ENCODE measurements at places on chromosomes 6 and 20.

DNA sequence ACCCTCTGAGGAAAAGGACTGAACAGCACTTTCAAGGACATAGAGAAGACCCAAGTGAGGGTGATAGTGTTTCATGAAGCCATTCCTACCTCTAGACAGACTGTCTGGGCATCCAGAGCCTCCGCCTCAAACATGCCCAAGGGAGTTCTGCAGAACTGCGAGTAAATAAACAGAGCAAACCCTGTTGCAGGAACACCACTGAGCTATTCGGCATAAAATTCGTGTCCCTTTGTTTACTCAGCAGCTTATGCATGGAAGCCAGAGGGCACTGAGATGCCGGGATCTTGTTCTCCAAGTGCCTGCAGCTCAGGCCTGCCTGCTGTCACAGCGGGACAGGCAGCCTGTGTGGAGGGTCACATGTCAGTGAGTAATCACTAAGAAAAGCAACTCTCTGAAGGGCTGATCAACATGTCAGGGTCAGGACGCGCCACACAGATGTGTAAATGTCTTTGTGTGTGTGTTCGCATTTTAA is 164.9 kb upstream of the HEY2 start:
- DNase-seq, result no peak

- DNase-seq, result no peak
Measured at GRCh38 chr6:18328070-18328469, 59.1 kb upstream of the RNF144B start.

DNA sequence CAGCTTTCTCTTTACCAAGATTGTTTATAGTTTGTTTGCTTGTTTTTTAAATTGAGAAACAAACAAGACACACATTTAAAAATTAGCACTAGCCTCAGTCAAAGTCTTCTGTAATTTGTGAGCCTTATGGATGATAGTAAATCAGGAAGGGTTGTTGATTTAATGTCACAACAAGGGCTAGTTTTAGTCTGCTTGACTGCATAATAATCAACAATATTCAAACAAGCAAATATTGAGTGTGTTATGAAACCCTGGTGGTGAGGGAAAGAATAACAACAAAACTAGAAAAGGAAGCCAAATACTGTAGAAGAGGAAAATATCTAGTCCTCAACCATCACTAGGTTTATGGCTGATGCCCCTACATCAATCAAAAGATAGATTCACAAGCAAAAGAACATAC is 228.6 kb downstream of the TBC1D7 start:
- no peak for DNase-seq

DNA sequence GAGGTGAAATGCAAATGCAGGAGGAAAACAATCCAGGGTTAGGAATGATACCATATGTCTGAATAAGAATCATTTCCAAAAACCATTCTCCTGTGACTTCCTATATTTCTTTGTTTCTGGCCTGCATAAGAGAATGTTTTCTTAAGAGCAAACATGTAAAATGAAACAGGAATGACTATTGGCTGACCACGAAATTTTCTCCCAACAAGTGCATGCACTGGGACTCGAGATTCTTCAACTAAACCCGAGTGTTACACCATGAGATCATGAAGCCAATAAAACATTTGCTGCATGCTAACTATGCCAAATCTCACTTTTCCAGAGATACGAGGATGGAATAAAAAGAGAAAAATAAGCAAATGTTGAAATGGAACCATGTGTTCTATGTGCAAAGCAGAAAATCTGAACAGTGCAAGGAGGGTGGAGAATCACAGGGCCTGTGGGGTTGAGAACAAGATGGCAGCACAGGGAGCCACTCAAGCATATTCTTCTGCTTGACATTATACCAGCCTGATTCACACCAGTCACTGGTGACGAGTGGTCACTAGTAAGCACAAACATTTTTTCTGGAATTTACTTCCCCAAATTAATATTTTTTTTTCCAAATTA is 212.2 kb upstream of the FOXA2 start:
- DNase-seq, result no peak

- DNase-seq, result no peak
Measured at GRCh38 chr20:31473331-31474096, 1.4 kb downstream of the DEFB124 start.

DNA sequence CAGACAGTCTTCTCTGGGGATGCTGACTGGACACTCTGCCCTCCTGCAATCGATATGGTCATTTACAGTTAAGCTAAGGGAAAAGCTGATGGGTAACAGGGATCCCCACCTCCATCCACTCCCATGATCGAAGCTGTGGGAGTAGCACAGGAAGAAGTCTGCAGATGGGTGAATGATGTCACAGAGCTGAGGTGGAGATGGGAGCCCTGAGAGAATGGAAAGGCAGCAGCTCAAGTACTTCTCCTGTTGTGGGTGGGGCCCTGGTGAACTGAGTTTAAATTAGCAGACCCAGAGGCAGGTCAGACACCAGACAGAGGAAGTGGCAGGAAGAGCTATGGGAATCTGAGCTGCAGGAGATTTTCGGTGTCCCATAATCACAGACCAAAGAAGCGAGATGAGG is 29.0 kb downstream of the HDGFL1 start:
- no peak for DNase-seq

Measured in LoVo (cell line).